Liver (tissue), 10 donors: ENCODE measurements at places on chromosomes 7 and 10. TPM values are rescaled to one million over a fixed set of nuclear protein-coding genes. Genes with fewer than 3 reads are reported as not detected.
A peak's percentile ranks its signal among the peaks of the same experiment; 100 is the strongest.

DNA sequence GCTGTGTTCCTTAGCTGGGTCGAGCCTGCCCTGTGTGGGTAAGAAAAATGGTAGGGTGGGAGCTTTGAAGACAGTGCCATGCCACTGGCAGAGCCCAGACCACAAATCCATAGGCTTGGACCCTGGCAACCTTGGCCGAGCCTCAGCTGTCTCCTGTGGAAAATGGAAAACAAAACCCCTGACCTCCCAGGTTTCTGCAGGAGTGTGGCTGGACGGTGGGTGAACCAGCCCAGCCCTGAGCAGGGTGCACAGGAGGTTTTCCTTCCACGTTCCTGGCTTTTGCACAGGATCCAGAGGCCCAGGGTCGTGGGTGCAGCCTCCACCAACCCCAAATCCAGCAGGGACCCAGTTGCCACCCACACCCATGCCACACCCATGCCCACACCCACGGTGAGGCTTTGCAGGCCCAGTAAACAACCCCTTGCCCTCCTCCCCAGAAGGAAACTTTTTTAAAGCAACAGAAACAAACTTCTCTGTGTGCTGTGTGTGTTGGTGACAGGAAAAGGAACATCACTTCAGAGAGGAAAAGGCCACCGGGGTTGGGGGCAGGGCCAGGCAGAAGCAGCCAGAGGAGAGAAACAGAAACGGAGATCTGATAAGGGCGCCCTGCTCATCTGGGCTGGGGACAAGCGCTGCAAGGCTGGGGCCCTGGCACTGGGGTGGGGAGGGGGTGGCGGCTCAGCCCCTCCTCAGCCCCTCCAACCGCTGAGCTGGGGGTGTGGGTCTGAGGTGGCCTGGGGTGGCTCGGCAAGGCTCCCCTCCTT, 20.7 kb upstream of the ZMIZ1 start:
- peak; percentile 73 for DNase-seq

GRCh38 chr10:107442035-107442505, 277.6 kb upstream of the SORCS1 start:
- no peak for DNase-seq

PTF1A gene
- not detected for total RNA-seq

PNLIPRP3 gene
- not detected for total RNA-seq

ADRA2A gene
- 0.19 TPM for total RNA-seq

IL6 gene
- not detected for total RNA-seq

- no peak for DNase-seq
Measured at GRCh38 chr10:114577133-114577532, 80.9 kb downstream of the ABLIM1 start.

DNA sequence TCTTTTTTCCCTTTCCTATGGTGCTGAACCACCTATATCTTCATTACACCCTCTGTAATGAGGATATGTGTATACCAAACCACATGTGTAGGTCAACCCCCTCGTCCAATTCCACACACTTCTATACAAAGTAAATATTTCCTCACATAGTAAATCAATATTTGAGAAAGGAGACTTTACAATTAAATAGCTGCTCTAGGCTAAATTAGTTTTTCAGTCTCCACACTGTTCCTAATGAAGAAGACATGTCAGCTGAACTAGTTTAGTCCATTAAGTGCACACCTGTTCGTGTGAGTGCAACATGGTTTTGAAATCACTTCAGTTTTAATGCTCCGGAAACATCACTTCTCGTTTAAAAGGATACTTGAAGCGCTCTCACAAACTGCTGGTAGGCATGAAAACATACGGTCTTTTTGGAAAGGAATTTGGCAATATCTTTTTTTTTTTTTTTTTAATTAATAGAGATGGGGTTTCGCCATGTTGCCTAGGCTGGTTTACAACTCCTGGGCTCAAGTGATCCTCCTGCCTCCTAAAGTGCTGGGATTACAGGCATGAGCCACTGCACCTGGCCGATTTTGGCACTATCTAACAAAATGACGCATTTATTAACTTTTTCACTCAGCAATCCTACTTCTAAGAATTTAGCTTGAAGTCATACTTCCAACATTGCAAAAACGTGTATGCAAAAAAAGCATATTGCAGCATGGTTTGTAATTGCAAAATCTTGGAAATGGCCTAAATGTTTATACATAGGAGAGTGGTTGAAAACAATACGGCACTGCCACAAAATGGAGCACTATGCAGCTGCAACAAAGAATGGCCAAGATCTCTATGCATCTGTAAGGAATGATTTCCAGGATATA, 2.1 kb upstream of the XRCC2 start:
- DNase-seq, result no peak

AKR1C3 gene
- total RNA-seq, result 205 TPM

- DNase-seq, result no peak
Measured at GRCh38 chr7:41378156-41378555, 324.7 kb downstream of the INHBA start.

GNAT3 gene
- not detected for total RNA-seq

DNA sequence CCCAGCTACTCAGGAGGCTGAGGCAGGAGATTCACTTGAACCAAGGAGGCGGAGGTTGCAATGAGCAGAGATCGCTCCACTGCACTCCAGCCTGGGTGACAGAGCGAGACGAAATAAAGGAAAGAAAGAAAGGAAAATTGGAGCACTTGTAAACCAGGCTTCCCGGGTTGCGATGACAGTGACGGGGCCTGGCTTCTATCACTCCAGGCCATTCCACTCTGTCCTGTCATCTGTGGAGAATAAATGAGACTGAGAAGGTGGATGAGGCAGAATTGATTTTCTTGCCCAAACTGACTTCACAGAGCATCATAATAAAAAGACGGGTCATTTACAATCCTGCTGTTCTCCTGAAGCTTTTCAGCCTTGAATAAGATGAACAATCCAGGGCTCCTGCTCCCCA, 12.1 kb upstream of the KPNA7 start:
- no peak for DNase-seq

- no peak for DNase-seq
Measured at GRCh38 chr7:106283501-106283830, 1.3 kb downstream of the NAMPT start.

- DNase-seq, result no peak
Measured at GRCh38 chr10:1648648-1649047, 88.7 kb downstream of the ADARB2 start.

ZCCHC24 gene
- 7.8 TPM for total RNA-seq

AGR3 gene
- not detected for total RNA-seq

GRCh38 chr10:38045129-38045528, 34.7 kb downstream of the ZNF33A start:
- DNase-seq, result no peak

GRCh38 chr7:150516956-150517745, 2.5 kb downstream of the GIMAP7 start:
- DNase-seq, result no peak

DPP6 gene
- not detected for total RNA-seq

- DNase-seq, result no peak
Measured at GRCh38 chr7:158827411-158828132, 1.7 kb downstream of the ESYT2 start.

PIK3CG gene
- 2.2 TPM for total RNA-seq

DNA sequence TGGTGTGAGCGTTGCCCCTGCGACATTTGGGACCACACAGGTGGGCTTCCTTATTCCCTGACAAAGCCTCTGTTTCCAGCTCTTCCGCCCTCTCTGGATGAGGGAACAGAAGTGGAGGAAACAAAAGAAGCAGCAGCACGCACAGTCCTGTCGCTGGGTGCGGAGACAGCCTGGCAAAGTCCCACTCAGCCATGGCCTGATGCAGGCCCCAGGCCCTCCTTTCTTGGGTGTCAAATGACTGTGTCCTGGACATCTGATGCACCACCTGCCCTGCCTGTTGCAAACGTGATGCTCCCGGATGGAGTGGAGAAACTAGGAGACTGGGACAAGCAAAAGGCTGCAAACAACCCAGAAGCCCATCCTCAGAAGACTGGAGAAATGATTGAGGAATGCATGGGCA, 20.7 kb downstream of the ZMIZ2 start:
- DNase-seq, result peak; percentile 30

DNA sequence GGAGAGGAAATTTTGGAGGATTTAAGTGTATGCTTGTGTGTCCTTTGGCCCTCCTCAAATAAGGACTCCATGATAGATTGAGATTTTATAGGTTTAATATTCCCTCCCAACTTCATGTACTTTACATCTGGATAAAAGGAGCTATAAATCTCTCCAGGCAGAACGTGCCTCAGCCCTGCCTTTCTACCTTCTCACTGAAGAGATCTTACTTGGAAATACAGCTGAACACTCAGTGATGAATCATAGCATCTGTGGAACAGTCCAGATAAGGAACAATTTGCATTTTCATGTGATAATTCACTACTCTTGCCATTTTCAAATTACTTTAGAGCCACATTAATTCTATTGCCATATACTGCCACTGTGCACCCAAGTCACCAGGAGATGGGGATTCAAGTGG, 364.6 kb upstream of the PODXL start:
- DNase-seq, result no peak

- DNase-seq, result no peak
Measured at GRCh38 chr7:92717993-92718716, 118.2 kb downstream of the CDK6 start.

DNA sequence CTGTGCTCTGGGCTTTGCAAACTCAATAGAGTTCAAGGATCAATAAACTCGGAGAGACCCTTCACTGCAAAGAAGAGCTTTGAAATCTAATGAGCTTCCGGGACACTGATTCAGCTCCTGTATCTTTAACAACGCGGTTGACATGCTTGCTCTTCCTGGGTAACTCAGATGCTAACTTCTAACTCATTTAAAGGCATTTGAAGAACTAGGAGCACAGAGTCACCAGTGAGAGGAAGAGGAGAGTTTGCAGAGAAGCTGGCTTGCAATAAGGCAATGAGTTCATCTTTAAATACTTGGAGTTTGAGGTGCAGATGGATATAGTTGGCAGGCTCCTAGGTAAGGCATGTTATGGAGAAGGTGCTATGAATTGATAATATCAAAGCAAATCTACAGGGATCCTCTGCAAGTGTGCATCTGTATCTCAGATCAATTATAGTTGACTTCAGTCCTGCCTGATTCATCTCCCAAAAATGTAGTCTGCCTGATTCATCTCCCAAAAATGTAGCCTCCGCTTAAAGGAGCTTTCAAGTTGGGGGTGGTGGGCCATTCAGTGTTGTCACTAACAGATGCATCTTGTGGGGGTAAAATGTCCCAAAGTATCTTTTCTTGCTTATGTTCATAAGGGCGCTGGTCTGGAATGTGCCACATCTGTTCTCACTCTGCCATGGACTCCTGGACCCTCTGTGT, 182.5 kb upstream of the PRSS58 start:
- no peak for DNase-seq

- no peak for DNase-seq
Measured at GRCh38 chr10:127080317-127080716, 116.1 kb downstream of the INSYN2A start.

CHCHD2 gene
- 182 TPM for total RNA-seq

GRCh38 chr10:90787393-90788198, 70.2 kb downstream of the HTR7 start:
- no peak for DNase-seq

GRCh38 chr7:69800495-69800894, 202.2 kb downstream of the AUTS2 start:
- no peak for DNase-seq

DNA sequence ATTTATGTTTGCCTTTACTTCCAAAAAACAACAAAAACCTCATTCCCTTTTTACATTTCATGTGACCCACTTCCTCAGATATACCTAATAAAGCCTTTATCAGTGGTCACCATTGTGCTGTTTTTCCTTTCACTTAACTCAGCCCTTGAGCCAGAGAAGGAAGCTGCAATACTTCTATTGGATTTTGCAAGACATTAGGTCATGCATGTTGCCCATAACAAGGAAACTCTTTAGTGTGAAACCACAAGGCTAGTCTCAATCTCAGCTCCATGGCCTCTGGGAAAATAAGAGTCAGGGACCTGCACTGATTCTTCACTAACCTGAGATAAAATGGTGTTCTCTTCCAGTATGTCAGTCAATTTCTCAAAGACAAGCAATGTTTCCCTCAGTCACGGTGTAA, 27.8 kb downstream of the STEAP4 start:
- no peak for DNase-seq

DNA sequence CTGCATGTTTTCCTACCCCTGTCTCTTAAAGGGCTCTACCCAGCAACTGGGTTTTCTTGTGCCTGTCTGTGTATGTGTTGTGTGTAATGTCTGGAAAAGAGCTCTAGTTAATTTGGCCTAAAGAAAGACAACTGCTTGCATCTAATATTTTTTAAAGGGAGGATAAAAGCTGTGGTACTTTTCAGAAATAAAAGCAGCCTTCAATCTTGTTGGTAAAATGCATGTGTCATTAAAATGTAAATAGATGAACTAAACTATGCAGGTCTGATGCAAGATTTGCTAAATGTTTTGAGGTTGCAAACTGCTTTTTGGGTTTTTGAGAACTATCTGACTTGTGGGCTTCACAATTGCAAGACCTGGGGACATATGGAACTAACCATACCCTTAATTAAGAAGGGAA, 445.3 kb downstream of the HTR7 start:
- DNase-seq, result no peak

DNA sequence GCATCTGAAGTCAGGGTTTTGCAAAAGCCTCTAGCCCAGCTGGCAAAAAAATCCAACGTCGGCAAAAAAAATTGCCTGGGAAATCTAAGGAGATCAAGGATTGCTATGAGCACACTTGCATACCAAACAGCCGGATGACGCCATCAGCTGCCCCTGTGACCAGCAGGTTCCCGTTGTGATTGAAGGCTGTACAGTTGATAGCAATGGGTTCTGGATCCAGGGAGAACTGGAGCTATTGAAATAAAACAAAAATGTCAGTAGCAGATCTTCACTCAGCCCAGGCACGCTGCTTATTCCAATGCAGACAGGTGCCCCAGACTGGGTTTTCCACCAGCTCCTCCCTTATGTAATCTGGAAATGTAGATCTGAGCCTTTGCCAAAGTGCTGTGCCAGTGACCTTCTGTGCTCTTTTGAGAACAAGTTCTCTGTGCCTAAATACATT, 18.7 kb upstream of the CYREN start:
- no peak for DNase-seq

GRCh38 chr10:1412531-1413189, 324.7 kb downstream of the ADARB2 start:
- DNase-seq, result no peak

DNA sequence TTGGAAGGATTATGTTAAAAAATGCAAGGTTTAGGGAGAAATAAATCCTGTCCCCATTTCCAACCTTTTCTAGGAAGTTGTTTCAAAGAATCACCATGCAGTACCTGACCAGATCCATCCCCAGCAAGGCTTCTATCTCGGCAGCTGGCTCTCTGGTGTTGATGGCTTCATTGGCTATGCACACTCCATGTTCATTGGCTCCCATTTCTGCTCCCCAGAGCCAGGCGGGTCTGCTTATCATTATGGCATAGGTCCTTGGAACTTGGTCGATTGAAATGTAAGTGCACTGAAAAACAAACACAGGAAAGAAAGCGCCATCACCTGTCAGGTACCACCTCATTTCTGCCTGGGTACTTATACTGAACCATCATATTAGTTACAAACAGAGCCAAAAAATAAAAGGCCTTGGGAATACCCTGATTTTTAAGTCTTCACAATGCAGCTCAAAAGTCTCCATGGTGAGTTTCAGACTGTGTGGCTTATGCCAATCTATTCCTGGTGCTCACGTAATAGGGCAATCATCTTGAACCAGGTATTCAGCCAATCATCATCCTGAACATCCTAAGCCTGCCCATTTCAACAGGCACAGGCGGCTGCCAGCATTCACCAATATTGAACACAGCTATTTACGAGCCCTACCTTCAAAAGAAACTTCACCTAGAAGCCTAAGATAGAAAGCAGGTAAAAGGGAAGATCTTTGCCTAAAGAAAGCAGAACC, 34.4 kb downstream of the SCRN1 start:
- no peak for DNase-seq

- no peak for DNase-seq
Measured at GRCh38 chr7:99325001-99325493, 651 bp upstream of the ARPC1A start.
